ENCODE measurements at places on chromosomes 4 and X.

GRCh38 chr4:52421811-52422213, 237.3 kb downstream of the USP46 start:
- no peak for DNase-seq

- DNase-seq = no peak
These were observed 35.5 kb upstream of the IQSEC2 start for GRCh38 chrX:53316860-53317237.

DNA sequence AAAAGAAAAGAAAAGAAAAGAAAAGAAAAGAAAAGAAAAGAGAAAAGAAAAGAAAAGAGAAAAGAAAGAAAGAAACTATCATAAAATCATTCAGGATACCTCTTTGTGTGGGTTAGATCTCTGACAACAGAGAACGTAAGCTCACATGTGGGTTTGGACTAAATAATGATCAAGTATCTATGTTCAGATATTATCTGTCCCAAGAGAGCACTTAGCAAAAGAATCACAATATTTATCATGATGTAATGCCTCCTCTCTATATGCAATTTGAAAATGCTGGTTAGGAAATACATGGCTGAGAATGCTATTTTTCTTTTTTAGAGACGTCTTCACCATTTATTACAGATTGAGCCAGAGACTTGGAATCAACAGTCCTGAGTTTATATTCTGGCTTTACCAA, 191.3 kb downstream of the KCNIP4 start:
- DNase-seq = no peak

DNA sequence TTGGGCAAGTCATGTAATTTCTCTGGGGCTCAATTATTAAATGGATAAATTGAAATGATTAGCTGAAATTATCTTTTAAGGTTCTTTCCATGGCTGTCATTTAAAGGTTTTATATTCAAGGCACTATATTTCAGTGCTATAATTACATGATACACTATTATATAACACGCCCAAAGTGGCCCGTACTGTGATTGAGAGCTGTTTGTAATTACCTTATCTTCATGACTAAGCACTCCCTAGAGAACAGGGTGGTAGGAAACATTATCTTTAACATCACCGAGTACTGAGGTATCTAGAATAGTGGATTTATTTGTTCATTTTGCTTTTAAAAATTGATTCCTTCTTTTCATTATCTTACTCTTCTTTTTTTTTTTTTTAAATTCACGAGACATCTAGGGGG, 79.0 kb downstream of the DIAPH2 start:
- DNase-seq = no peak

DNA sequence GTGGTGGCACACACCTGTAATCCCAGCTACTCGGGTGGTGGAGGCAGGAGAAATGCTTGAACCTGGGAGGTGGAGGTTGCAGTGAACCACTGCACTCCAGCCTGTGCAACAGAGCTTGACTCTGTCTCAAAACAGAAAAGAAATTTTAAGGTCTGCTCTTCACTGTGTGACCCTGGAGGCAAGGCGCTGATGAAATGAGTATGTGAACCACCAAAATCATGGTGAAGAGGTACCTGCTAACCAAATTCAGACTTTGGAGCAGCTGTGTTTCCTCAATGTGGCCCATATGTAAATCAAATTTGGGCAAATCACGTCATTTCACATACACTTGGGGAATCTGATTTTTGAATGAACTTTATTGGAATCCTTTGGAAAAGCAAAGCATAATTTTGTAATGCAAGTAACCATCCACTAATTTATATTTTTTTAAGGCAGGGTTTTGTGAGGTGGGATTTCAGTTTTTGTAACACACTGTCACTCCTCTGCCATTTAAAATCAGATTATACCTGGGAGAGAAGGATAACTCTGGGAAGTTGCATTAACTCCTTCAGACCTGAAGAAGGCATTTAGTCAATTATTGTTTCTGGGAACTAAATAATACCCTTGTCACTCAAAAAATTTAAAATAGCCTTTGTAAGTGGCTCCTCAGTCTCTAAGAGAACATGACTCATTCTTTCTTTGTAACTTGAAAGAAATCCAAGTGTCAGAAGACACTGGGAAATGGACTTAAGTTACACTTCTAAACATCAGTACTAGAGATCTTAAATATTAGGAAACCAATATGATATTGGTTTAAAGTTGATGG, 24.0 kb downstream of the DOCK11 start:
- DNase-seq = no peak

GRCh38 chrX:138711399-138712347, at the start of gene FGF13:
FGF13 (minus strand) TSS chrX:138711717; CDS start chrX:138711003, 714 bp downstream.
- no peak for DNase-seq

DNA sequence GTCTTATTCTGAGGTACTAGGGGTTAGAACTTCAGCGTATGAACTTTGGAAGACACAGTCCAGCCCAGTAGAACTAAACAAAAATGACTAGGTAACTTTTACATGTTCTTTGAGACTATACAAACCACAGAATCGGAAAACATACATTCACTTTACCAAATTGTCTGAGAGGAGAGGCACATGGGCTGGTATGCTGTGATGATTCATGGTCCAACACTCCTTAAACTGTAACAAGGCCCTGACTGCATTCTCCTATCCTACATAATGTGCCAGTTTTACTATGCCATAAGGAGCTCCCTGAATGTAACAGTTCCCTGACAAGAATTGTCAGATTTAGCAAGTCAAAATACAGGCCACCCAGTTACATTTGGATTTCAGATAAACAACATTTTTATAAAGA, 640.0 kb downstream of the RAB28 start:
- DNase-seq = no peak

GRCh38 chr4:168876106-168876505, 133.9 kb downstream of the CBR4 start:
- no peak for DNase-seq

- DNase-seq = no peak
These were observed 21.5 kb downstream of the FHDC1 start for GRCh38 chr4:152957437-152958171.

DNA sequence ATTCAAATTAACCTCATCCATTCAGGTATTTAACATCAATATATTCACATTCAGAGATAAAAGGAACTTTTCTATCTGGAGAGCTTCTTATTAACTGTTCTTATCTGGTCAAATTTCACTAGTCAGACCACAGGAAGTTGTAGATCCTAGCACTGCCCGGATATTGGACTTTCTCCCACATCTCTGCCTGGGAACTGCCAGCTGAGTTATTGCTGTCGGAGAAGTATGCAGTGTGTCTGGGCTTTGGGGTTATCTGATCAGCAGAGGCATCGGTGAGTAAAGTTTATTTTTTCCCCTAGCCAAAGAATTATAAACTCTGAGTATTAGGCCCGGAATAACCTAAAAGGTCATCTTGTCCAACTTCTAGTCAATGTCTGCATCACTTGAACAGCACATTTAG, 45.1 kb downstream of the OR13H1 start:
- no peak for DNase-seq

Data from activated naive CD4-positive, alpha-beta T cell treated with anti-CD3 and anti-CD28 coated beads, Interleukin-2, amount 50 U/mL, for 72 hours (primary cell).